ENCODE measurements at places on chromosomes 13 and 19.

- DNase-seq: peak; percentile 96
These were observed at the start of gene ZNF761 for GRCh38 chr19:53431399-53432087. TSS of gene ZNF761 (plus strand) at chr19:53431984. CDS start at chr19:53447269, 15,285 bp downstream.

GRCh38 chr13:103134271-103134670, 68.1 kb upstream of the SLC10A2 start:
- no peak for DNase-seq

DNA sequence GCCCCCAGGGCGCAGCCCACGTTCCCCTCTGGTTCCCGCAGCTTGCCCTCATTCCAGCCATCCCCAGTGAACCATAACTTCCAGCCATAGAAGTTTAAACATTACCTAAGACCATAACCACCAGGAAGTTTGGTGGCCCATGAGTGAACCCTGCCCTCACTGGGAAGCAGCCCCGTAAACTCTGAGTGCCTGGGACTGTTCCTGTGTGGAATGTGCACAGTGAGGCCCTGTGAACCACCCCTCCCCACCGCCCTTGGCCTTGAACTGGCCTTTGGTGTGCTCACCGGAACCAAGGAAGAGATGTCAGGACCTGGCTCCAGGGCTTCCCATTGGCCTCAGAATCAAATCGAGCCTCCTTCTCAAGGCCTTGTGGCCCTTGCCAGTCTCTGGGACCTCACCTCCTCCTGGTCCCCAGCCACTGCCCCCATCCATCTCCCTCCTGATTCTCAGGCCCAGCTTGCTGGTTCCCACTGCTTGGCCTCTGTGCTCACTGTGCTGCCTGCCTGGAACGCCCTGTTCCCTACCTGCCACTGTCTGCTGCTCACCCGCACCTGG, 46.5 kb downstream of the DNM2 start:
- no peak for DNase-seq

- no peak for DNase-seq
These were observed 1.4 kb downstream of the EFNB2 start for GRCh38 chr13:106533943-106534638.

GRCh38 chr13:61109741-61110140, 305.9 kb downstream of the PCDH20 start:
- no peak for DNase-seq
